CD4-positive, alpha-beta T cell treated with Interleukin-2 at 100 ng/mL for 4 hours (primary cell): ENCODE measurements at places on chromosomes 1 and 21.

- no peak for DNase-seq
These were observed 11.5 kb upstream of the LYST start for GRCh38 chr1:235878082-235878811.

GRCh38 chr21:34640858-34641257 is 25.9 kb upstream of the RCAN1 start:
- DNase-seq: no peak

DNA sequence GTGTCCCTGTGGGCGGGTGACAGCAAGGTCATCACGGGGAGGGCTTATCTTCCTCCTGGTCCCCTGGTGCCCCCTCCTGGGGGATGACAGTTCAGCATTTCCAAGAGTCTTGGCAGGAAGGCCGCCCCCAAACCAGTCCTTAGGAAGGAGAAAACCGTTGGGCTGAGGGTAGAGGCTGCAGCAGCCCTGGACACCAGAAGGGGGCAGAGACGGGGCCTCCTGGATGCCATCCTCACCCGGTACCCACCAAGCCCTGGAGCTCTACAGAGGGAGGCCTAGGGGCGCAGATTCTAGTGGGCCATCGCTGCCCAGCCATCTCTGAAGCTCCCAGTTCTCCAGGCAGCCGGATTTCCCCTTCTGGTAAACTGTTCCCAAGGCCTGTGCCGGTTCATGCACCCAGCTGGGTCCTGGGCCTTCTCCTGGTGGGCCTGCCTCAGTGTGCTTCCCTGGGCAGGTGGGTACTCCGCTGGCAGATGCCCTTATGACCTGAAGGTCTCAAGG is 14.8 kb upstream of the ZNF669 start:
- DNase-seq: no peak

DNA sequence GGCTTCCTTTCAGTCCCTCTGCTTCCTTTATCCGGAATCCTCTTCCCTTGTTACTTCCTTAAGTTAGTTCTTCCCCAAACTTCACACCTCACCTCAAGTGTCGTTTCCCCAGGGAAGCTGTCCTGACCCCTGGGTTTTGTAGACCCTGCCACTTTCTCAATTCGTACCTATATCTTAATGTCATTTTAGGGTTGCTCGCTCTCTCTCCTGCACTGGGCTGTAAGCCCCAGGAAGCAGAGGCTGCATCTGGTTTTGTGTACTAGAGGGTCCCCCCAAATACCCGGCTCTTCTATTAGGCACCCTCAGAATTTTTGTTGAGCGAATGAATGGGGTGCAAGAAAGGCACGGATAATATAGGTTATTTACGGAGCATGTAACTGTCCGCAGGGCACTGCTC is 603 bp upstream of the OPRD1 start:
- no peak for DNase-seq
